ENCODE measurements at places on chromosomes 3 and 15.

DNA sequence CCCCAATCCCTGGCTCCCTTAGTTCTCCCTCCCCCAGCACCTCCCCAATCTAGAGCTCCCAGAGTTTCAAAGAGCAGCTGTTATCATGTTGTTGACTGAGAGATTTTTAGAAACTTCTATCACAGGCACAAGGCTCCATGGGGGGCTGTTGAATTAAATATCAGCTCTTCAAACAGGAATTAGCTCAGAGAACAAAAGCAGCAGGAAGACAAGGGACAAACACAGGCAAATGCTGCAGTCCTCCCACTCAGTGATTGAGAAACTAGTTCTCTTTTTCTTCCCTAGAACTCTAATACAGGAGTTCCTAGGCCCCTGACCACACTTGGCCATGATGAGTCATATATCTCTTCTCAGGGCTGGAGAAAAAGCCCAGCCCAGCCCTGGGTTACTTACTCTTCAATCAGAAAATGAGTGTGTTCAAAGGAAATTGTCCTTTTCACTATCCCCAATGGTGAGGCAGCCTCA is 262.1 kb downstream of the IGSF11 start:
- no peak for DNase-seq

GRCh38 chr15:78944669-78945407 is at the start of gene CTSH:
Gene CTSH (minus strand): TSS chr15:78945046. CDS start chr15:78944981, 65 bp downstream.
- DNase-seq: peak; percentile 85

- no peak for DNase-seq
Observed at GRCh38 chr15:70356919-70357318, 259.2 kb upstream of the TLE3 start.

GRCh38 chr15:64017082-64017588 is 29.1 kb downstream of the DAPK2 start:
- no peak for DNase-seq

GRCh38 chr3:13801361-13802204 is 78.3 kb downstream of the WNT7A start:
- no peak for DNase-seq

GRCh38 chr3:173397161-173398110 is at the start of gene NLGN1:
Gene NLGN1 (plus strand): TSS chr3:173397744.
- no peak for DNase-seq

GRCh38 chr3:36433511-36433910 is 53.2 kb downstream of the STAC start:
- DNase-seq: no peak

- no peak for DNase-seq
Observed at GRCh38 chr3:132381348-132381944, 35.9 kb upstream of the DNAJC13 start.

All from CD4-positive, alpha-beta T cell treated with Interleukin-10 for 1 hour (primary cell).